NCI-H510A treated with DMSO at 0.1 percent for 48 hours (cell line): ENCODE measurements at places on chromosomes 4 and X.

DNA sequence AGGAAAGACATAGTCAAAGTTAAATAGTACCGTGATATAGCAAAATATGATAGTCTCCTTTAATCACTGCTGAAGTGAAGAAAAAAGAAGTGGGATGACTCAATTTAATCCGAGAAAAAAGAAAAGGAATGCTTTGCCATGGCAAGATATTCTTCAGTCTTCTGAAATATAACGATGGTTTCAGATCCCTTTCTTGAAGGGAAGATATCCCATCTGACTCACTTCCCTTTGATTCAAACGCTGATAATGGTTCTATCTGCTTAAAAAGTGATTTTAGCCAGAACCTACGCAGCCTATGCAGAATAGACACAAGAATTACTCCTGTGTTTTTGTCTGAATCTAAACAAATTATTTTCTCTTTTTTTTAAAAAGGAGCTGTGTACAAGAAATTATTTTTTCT lies 68.1 kb upstream of the FTHL17 start:
- no peak for DNase-seq

GRCh38 chr4:84451546-84451945 lies 47.5 kb downstream of the NKX6-1 start:
- peak; percentile 6 for DNase-seq

GRCh38 chrX:57156397-57157049 lies 19.3 kb upstream of the SPIN2A start:
- no peak for DNase-seq

DNA sequence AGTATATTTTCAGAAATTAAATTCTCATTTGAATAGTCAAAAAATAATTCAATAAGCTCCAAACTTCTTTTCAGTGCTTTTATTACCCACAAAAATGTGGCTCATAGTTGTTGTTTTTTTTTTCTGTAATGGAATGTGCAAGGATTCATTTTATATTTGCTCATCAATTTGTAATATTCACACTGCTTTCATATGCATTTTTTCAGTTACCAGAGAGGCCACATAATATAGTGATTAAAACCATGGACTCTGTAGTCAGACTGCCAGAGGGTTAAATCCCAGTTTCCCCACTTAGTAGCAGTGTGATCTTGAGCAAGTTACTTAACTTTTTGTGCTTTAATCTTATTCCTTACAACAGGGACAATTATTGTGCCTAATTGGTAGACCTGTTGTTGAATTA lies 64.5 kb downstream of the FAM9B start:
- DNase-seq: no peak

- no peak for DNase-seq
Measured at GRCh38 chr4:76652389-76652788, 217.4 kb downstream of the SHROOM3 start.

DNA sequence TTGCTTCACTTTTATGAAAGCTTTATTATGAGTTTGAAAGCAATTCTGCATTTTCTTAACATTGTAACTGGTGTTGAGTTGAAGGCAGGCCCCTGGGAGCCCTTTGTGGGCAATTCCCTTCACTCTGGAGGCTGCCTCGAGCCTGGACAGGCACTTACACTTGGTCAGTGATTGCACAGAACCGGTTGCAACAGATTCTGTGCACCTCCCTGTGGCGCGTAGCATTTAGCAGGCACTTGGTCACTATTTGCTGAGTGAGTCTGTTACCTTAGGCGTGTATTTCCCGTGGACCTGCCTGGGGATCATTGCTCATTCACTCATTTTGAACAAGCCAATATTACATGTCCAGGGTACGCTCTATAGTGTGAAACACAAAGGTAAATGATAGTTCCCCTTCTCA lies 80.4 kb downstream of the PTTG2 start:
- no peak for DNase-seq

GRCh38 chr4:85659610-85660218 lies 184.8 kb downstream of the ARHGAP24 start:
- DNase-seq: no peak

DNA sequence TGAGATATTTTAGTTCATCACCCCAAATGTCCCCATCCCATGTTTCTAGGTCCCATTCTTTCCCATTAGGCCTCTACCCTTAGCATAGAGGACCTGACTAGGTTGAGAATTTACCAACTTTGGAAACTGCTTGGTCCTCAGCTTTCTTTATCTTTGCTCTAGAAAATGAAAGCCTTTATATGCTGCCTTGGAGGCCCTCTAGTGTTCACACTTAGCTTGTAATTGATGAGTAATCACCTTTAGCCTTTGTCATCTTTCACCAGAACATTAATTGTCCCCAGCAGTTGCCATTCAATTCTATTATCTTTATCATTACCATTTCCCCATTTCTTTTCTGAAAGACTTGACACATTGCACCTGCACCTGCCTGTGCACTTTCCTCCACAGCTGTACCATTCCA lies 589.2 kb upstream of the NR3C2 start:
- peak; percentile 0 for DNase-seq

GRCh38 chrX:46572340-46572936 lies 1.1 kb upstream of the CHST7 start:
- DNase-seq: peak; percentile 6

- DNase-seq: no peak
Measured at GRCh38 chrX:107440187-107440586, 9.3 kb upstream of the FRMPD3 start.

- DNase-seq: peak; percentile 57
Measured at GRCh38 chr4:46329118-46329976, 60.6 kb downstream of the GABRA2 start.

DNA sequence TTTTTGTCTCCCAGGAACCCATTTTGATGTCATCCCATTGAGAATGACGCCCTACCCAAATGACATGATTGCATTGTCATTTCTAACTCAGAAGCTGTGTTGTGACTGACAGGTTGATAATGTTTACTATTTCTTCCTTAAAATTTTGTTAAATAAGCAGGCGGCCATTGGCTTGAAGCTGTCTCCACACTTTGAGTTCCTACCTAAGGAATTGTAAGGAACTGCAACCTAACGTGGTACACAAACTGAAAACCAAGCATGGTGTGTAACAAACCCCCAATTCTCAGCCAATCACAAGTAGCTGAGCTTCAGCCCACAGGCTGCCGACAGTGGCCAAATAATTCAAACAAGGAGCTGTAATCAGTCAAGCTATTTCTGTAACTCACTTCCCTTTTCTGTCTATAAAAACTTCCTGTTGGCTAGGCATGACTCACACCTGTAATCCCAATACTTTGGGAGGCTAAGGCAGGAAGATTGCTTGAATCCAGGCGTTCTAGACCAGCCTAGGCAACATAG lies 2.9 kb upstream of the MND1 start:
- DNase-seq: no peak

DNA sequence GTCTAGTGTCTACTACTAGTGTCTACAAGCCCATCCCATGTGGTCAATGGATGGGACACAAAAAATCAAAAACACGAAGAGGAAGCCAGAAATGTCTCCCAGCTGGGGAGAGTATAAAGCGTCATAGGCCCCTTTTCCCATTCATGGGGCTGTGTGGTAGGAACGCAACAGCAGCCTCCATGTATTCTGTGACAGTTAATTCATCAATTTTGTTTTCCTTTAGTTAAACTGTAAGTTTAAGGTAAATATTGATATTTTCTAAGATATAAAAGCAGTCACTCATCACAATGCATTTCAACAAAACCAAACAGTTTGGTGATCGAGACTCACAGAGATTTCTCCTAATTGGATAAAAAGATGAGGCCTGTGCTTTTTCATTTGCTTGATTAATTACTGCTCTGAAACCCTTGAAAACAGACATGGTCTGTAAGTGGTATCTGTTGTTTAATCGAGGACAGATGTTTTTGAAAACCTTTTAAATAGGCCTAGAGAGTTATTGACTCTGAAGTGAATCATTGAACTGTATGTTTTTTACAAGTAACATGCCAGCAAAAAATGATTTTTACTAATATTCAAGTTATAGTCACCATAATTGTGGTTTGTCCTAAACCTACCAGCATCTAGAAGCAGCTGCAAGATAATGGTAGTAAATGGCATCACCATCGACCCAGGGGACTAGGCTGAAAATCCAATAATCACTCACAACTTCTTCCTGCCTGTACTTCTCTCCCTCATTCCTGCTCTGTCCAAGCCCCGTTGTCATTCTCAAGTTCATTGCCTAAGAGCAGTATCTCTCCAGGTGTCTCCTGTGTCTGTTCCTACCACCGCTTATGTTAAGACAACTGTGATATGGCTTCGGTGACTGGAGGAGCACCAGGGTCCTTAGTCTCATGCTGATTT lies 87.7 kb upstream of the SHISA3 start:
- DNase-seq: no peak
